ENCODE measurements at places on chromosomes 6 and 20.

GRCh38 chr6:137291441-137291840, 72.3 kb upstream of the IFNGR1 start:
- peak; percentile 19 for DNase-seq

- no peak for DNase-seq
These were observed 111.6 kb downstream of the ERMARD start for GRCh38 chr6:169862892-169863525.

- no peak for DNase-seq
These were observed 184.9 kb downstream of the GPX5 start for GRCh38 chr6:28710466-28711191.

DNA sequence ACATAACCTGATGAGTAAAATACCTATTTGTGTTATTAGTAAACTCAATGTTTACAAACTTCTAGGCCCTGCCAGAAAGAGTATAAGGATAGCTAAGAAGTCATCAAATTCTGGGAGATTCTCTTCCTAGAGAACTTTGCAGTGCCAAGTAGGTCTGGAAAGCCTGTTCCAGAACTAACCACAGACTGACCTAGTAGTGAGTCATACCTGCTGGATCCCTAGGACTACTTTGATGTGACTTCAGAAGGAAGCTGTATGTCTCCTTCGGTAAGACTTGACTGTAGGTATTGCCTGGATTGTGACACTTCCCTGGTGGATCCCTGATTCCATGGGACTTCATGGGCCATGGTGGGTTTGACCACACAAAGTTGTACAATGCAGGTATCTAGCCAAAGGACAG, 131.7 kb downstream of the DNAH8 start:
- no peak for DNase-seq

DNA sequence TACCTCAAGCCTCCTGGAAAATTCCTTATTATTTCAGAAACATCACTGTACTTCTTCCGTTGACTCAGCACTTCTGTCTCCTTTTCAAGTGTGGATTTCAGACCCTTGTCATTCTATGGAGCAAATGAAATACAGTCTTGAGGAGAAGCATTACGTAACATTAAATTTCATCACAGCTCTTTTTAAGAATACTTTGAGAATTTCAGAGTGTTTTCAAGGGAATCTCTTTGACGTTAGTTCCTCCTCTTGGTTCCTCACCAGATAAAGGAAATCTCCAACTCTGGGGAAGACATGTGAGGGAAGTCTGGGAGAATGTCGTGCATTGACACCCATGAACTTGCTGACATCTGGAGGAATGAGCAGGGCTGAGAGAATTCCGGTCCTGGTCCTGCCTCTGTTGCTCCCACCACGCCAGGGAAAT, 32.3 kb downstream of the UST start:
- DNase-seq = no peak

DNA sequence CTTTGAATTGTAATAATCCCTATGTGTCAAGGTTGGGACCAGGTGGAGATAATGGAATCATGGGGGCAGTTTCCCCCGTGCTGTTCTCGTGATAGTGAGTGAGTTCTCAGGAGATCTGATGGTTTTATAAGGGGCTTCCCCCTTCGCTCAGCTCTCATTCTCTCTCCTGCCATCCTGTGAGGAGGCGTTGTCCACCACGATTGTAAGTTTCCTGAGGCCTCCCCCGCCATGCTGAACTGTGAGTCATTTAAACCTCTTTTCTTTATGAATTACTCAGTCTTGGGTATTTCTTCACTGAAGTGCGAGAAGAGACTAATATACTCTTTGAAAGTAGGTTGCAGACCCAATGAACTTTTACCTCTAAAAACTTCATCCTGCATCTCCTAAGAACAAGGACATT, 39.2 kb upstream of the KCNG1 start:
- no peak for DNase-seq

DNA sequence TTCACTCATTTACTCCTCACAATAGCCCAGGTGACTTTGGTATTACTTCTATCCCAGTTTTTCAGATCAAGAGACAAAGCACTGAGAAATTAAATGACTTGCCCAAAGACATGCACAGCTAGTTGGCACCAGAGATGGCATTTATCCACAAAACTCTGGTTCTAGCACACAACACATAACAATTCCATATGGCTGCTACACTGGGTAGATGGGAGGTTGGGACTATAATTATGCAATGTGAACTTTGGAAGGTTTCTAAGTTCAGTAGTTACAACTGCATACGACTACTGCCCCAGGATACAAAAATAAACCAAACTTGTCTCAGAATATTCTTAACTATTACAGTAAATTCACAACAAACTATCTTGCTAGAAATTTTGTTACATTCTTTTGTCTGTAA, 54.2 kb upstream of the MLIP start:
- DNase-seq = no peak

- no peak for DNase-seq
These were observed 45.2 kb upstream of the SMAP1 start for GRCh38 chr6:70622461-70622860.

GRCh38 chr6:44224965-44225305, 1.5 kb downstream of the SLC29A1 start:
- DNase-seq = no peak

DNA sequence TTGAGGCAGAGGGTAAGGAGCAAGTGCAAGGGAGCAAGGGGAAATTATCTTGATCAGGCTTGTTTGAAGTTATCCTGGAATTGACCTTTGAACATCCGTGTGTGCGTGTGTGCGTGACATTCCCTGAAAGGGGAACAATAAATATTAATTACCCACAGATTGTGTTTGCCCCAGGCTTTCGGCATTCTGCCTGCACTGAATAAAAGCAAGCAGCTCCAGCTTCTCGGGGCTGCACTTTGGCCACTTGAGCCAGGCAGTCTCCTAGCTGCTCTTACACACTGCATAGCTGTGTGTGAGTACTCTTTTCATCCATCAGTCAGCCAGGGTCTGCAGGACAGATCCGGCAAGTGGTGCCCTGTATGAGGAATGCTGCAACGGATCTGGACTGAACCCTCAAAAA, 107.7 kb upstream of the BTN3A2 start:
- no peak for DNase-seq

DNA sequence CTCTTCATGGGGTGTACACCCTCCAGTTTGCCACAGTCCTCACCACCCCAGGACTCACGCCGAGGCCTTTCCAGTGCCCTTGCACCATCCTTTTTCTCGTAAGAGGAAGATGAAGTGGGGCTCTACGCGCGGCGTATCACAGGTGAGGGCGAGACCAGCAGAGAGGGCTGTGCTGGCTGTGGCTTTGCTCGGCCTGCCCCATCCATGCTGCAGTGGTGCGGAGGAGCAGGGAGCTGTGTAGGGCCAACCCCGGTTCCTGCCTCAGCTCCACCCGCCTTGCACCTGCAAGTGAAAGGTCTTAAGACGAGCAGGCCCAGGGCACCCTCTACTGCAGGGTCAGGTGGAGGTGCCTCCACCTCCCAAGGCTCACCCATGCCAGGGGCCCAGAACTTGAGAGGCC, 24.1 kb downstream of the RBCK1 start:
- no peak for DNase-seq

GRCh38 chr20:35542990-35543389, 1.1 kb downstream of the ERGIC3 start:
- DNase-seq = no peak

DNA sequence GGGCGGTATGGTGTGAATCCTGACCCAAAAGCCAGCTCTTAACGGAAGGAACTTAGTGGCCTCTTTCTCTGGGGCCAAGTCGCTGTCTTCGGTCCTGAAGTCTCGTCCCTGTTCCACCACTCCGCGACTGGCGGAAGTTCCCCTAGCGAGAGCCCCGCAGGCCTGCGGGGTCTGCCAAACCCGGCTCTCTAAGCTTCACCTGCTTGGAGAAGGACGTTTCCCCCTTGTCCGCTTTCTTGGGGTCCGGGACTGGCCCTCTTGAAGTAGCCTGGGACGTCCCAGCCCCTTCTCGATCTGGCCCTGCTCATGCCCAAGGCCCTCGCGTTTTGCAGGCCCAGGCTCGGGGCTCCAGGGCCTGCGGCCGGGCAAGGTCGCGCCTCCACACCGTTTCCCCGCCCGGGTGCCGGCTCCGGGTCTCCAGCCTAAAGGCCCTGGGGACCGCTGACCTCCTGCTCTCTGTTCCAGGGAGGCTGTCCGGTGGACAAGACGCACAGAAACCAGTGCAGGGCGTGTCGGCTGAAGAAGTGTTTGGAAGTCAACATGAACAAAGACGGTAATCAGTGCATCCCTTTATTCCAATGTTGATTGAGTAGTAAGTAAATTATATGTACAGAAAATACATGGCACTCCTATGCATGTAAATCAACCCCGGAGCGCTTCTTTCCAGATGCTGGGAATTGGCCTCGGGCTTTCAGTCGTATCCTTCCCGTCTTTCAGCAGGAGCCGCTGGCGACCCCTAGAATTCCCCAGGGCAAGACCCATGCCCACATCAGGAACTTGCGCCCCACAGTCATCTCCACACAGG, 8.8 kb downstream of the NR2E1 start:
- no peak for DNase-seq

DNA sequence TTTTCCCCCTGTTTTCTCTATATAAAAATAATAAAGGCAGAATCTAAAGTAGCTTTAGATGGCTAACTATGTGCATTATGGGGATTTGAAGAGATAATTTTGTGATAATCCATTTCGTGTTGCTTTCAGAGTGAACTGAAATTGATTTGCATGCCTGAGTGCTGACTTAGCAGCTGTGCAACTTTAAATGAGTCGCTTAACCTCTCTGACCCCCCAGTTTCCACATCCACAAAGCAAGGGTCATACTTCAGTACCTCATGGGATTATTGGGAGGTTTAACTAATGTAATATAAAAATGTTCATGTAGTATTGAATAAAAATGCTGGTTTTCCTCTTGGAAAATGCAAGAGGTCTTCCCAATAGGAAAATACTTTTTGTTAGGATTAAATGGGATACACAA, 63.8 kb upstream of the FABP7 start:
- no peak for DNase-seq

DNA sequence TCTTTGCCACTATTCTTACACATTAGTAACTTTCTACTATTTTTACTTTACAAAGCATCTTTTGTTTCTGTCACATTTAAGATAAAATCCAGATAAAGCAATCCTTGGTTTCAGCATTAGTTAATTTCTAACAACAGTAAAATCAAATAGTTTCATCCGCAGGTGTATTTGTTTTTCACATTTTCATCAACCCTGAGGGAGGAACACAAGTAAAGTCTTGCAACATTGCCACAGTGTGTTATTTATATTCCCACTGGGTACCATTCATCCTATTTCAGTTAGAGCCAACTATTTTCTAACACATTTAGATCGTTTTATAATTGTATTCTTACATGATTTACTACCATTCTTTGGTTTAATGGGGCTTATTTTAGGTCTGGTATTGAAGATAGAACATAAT, 908.7 kb upstream of the CITED2 start:
- no peak for DNase-seq

GRCh38 chr6:87901613-87902012, 146.0 kb upstream of the SPACA1 start:
- DNase-seq = no peak

- DNase-seq = peak; percentile 86
These were observed at the start of gene MAFB for GRCh38 chr20:40689100-40689942. Gene MAFB, minus strand, starts transcription at chr20:40689236. Its CDS starts 386 bp downstream, at chr20:40688850.

GRCh38 chr6:13554929-13555333, 19.5 kb upstream of the SIRT5 start:
- peak; percentile 17 for DNase-seq

- DNase-seq = no peak
These were observed 92.4 kb downstream of the TMEM242 start for GRCh38 chr6:157230910-157231309.

DNA sequence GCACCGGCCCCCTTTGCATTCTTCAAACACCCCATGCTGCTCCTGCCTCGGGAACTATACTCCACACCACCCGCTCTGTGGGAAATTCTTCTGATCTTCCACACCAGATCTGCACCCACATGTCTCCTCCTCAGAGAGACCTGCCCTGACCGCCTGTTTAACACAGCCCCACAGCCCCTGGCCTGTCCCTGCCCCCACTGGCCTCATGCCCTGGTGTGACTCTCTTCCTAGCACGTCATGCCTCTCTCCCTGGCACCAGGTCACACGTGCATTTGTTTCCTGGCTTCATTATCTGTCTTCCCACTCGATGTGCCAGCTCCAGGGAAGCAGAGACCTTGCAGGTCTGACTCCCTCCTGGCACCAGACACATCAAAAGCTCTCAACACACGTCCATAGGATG, 79.6 kb downstream of the ANKRD60 start:
- DNase-seq = no peak

DNA sequence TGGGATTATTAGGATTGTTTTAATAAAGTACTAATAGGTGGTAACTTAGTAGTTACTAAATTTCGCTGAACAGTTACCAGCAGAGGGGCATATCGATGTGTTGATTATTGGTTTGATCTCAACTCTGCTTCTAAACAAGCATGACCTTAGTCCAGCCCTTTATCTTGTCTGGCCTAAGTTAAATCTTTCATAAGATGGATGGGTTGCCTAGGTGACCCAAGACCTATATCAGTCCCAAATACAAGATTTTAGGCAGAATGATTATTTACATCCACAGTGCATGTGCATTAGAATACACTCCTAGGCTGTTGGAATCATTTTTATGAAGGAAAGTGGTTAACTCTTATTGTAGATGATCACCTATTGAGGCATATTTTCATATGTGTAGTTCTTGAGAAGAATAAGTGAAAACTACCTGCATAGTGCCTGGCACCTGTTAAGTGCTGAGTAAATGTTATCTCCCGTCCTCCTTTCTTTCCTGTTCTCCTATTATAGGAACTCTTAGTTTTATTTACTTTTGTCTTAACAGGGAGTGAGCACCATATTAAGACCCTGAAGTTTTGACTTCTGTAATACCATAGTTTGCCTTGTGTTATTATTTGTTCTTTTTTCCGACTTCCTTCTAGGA, 1.1 kb downstream of the HSF2 start:
- DNase-seq = no peak

GRCh38 chr6:19399406-19399805, 437.8 kb upstream of the ID4 start:
- no peak for DNase-seq

GRCh38 chr6:159999240-159999671, 30.4 kb downstream of the IGF2R start:
- no peak for DNase-seq

- no peak for DNase-seq
These were observed 98.7 kb downstream of the COL21A1 start for GRCh38 chr6:56148488-56149186.

DNA sequence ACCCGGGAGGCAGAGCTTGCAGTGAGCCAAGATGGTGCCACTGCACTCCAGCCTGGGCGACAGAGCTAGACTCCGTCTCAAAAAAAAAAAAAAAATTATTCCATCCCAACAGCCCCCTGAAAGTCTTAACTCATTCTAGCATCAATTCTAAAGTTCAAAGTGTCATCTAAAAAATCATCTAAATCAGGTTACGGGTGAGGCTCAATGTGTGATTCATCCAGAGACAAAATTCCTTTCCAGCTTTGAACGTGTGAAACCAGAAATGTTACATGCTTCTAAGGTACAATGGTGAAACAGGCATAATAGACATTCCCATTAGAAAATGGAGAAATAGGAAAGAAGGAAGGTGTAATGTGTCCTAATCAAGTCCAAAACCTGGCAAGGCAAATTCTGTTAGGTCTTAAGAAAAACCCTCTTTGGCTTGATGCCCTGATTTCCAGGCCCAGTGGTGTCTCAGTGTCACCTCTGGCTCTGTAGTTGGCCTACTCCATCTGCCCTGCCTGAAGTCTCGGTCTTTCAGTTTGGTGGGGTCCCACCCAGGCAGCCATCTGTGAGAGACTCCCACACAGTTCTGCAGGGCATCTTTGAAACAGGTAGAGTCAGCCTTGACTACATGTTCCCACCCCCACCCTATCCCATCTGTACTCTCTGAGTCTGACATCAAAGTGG, 43.5 kb downstream of the HFE start:
- DNase-seq = no peak

- no peak for DNase-seq
These were observed 172.8 kb downstream of the CDKAL1 start for GRCh38 chr6:20706939-20707485.

Measured in gastrocnemius medialis (tissue), 4 donors.